ENCODE measurements at places on chromosomes 2 and 18.

GRCh38 chr2:166013878-166014277, 60.3 kb upstream of the TTC21B start:
- no peak for DNase-seq

DNA sequence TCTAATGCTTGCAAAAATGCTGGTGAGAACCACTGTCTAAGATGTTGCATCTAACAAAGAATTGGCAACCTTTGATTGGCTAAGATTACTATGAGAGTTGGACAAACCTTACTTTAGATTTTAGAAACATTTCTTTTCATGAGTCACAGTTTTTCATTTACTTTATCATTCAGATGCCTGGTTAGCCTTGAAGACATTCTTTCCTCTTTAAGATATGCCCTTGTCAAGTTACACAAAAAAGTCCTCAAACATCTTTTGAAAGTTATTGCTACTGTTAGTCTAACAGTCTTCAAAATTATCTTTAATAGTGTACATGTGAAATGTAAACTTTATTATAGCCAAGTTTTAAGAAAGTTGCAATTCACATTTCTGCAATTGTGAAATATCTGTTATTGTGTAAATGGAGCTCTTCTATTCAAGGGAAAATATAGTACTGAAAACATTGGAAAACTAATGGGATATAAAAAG, 276.3 kb downstream of the RND3 start:
- no peak for DNase-seq

DNA sequence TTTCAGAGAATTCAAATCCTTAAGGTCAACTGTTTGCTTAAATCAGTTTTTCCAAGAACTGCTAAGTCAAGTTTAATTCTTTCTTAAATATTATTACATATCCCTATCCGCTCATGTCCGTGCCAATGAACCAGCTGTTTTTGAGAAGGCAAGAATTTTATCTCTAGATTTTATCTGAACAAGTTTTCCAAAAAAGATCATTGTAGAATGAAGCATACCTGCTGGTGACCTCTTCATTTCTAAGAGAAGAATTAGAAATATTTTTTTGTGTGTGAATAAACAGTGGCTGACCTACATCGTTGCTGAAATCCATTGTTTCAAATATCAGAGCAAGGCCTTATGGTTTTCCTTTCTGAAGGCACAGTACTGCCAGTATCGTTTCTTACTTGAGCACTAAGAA, 58.4 kb upstream of the RND3 start:
- DNase-seq = no peak

DNA sequence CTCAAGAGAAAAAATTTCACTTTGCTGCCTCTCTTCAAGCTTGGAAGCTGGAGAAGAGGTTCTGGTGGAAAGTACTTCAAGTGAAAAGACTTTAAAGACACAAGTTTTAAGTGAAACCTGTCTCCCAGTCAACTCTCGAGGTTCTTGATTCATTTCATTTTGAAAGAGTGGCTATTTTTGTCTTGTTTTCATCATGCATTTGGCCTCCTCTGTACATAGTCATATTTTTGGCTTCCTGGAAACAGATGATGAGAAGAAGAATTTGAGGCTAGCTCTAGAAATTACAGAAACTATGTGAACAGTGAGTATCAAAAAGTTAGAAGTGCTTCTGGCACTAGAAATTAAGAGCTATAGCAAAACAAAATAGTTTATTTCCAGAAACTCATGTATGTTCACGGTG, 124.8 kb downstream of the DTNA start:
- no peak for DNase-seq

GRCh38 chr2:98460573-98461497, 16.2 kb downstream of the INPP4A start:
- no peak for DNase-seq

DNA sequence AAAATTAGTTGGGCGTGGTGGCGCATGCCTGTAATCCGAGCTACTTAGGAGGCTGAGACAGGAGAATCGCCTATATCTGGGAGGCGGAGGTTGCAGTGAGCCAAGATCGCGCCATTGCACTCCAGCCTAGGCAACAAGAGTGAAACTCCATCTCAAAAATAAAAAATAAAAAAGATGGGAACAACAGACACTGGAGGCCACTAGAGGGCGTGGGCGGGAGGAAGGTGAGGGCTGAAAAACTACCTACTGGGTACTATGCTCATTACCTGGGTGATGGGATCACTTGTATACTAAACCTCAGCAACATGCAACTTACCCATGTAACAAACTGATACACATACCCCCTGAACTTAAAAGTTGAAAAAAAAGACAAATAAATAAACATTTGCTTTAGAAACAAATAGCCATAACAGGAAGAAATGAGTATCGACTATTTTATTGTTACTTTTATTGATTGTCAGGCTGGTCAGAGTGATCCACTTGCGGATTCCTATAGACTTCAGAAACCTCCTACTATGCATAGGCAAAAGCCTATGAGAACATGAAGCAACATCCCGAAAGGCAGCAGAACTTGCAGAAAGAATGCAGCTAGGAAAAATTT, 61.0 kb downstream of the TMEM163 start:
- no peak for DNase-seq

DNA sequence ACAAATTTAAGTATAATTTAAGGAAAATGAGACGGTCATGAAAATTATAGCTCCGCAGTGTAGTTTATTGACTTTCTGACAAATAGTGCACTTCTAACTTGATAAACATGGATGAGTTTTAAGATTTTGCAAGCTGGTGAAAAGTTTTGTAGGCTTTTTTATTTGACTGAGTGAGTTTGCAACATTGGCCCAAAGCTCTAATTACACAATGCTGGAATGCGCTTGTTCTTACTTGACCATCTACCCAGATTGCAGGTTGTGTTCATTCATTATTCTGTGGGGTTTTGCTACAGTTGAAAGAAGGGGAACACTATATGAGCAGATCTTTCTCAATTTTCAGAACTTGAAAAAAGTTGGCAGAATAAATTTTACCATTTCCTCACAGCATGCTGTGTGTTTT, 13.5 kb downstream of the SPOPL start:
- DNase-seq = no peak

GRCh38 chr2:124258140-124258880, 233.2 kb downstream of the CNTNAP5 start:
- DNase-seq = no peak

DNA sequence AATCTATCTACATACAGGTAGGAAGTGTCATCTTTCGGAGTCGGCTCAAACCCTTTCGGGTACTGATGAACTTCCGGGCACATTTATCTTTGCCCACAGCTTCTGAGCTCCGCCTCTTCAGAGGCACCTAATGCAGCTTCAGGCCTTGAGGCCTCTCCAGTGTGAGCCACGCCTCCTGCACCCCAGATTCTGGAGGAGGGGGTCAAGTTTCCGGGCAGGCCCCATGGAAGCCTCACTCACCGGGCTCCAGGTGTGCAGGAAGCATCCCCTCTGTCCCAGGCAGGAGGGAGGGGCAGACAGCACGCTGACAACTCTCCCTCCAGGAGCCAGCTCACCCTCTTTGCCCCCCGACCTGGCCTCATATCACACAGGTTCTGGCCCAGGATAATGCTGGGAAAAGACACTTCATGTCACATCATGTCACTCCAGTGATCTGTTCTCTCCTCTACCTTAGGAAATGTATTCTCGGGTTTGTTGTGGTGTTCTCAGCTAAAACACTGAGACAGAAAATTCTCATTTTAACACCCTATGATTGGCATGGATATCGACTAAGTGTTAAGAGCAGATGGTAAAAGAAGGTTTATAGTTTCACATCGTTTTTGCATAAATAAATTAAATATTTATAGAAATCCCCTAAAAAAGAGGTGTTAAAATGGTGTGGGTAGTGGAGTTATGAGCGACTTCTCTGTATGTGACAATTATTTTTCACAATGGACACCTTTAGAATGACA, 46.2 kb upstream of the COPS8 start:
- DNase-seq = no peak

DNA sequence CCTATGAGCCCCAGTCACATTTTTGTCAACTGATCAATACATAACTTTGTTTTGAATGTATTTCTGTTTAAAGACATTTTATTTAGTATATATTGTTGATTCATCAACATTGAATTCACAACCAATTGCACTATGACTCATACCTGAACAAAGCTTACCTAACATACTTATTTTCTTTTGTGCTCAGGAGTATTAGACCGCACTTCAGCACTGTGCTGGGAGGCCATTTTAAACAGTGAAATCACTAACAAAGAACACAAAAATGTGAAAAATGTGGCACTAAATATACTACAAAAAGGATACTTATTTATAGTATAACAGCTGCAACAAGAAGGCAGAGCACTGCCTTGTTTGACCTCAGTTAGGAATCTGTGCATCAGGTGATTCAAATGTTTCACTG, 12.4 kb upstream of the IFIH1 start:
- DNase-seq = no peak

DNA sequence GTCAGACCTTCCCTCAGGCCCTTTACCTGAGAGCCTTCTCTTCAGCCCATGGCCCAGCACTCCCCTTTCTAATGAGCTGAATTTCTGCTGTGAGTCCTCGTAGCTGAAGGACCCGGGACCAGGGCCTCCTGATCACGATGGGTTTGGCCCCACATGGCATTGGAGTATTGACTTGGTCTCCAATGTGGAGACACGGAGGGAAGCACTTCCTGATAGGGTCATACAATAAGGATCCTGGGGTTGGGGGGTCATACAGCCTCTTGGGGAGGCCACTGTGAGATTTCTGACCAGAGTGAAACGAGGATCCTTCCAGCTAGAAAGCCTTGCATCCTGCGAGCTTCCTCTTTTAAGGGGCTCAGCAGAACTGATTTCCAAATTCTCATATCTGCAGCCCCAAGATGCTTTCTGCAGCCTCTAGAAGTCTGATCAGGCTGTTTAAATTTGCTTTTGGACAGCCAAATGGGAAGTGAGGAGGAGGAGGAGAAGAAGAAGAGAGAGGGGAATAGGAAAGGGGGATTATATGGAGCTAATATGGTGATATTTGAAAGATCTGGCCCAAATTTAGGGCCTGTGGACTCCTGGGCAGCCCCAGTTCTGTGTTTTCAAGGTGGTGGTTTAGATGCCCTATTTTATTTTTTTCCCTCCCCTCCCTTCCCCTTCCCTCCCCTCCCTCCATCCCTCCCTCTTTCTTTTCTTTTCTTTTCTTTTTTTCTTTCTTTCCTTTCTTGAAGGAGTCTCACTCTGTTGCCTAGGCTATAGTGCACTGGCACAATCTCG, 38.9 kb downstream of the RHOB start:
- no peak for DNase-seq

DNA sequence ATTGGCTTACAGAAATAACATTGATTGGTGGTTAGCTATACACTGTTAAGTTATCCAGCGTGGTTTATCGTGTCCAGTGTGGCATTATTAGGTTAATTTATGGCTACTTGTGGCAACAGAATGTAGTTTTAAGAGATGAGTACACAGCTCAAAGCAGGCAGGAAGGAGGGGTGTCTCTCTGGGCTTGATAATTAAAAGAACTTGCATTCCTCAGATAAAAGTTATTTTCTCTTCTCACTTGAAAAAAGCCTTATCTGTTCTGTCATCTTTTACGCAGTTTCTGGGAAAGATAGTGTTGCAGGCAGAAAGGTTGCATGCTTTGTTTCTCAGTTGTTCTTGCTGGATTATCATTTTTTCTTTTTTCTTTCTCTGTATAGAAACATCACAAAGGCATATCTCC, 154.4 kb upstream of the COL3A1 start:
- DNase-seq = no peak

DNA sequence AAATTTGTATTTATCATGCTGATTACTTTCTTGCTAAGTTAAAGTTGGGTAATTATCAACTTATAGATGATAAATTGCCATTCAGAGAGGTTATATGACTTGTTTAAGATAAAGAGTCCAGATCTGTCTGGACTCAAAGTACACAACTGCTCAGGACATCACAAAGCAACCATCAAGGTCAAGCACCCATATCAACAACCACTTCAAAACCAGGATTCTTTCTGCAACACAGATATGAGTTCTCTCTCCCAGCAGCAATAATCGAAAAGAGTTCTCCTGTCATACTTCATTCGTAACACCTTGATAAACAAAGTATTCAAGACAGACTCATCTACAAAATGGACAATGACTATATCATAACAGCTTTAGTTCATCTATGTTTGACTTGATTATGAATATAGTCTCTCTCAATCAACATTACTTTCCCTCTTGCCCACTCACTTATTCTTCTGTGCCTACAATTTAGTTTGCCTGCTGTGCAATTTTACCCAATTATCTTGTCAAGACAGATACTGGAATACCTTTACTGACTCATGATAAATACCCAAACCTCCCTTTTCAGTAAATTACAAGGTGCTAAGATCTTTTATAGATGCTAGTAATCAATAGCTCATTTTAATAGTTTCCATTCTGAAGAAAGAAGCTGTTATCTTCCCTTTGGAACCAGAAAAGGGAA, 281.8 kb downstream of the NBAS start:
- DNase-seq = no peak

- DNase-seq = no peak
These were observed 317.2 kb downstream of the TSN start for GRCh38 chr2:122072666-122073065.

DNA sequence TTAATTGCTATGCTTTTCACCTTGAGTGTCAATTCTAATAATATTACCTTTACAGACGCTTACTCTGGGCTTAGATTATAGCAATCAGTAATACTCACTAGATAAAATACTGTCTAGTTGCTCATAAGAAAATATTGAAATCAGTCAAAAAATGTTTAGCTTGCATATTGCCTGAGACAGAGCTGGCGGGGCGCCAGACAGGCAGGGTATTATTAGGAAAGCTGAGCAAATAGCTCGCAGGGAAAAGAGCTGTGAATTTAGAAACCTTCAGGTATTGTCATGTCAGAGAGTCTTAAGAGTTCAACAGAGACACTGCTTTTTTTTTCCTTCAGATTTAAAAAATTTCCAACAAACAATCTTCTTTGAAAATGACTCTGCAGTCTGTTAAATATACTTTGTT, 118.4 kb downstream of the MEIS1 start:
- DNase-seq = no peak

DNA sequence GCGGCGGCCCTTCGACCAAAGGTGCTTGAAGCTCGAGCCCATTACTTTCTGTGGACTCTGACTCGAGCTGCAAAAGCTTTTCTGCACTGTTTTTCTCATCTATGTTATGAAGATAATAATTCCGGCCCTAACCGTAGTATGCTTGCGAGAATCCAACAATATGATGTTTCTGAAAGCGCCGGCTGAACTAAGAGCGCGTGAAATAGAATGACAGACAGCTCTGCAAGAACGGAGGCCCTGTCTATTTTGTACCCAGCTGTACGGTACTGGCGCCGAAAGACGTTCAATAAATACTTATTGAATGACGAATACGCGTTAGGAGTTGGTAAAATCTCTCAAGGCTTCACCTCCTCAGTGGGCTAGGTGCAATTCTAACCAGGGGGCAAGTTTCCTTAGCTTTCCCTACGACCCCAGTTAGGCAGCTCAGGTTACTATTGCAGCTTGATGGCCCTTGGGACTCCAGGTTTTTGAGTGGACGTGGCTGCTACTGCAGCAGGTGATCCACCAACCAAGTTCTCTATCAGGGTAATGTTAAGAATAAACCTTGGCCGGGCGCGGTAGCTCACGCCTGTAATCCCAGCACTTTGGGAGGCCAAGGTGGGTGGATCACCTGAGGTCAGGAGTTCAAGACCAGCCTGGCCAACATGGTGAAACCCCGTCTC, 570 bp downstream of the SCRN3 start:
- DNase-seq = peak; percentile 19

All from A549 (cell line).